ENCODE measurements at places on chromosomes 2 and 18.

GRCh38 chr2:233062946-233063268 is 2.8 kb downstream of the INPP5D start:
- H3K4me3 ChIP-seq, result peak overlapping the region; percentile 96
- DNase-seq, result no peak
- no peaks in the 10 kb centered on the region for H3K27me3 ChIP-seq
- peak overlapping the region; percentile 96 for H3K27ac ChIP-seq

DNA sequence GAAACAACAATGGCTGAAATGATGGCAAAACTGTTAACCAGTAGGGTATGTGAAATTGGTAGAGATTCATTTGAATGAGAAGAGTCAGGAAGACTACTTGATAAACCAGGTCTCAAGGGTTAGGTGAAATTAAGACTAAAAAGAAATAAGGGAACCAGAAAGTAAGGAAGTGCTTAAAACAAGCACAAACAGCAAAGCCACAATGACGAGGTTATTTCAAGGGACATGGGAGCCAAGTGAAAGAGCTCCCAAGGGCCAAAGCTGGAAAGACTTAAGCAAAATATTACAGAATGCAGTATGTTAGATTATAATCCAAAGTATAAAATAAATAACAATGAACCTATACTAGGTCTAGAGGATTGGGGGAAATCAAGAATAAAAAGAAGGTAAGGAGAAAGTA is 19.3 kb upstream of the CD302 start:
- H3K27ac ChIP-seq, result no peak overlapping the region
- H3K4me3 ChIP-seq, result no peak overlapping the region

GRCh38 chr2:42809819-42810120 is 17.4 kb upstream of the HAAO start:
- H3K36me3 ChIP-seq, result no peaks in the 10 kb centered on the region
- peak overlapping the region; percentile 76 for H3K4me3 ChIP-seq
- H3K27me3 ChIP-seq, result no peaks in the 10 kb centered on the region
- DNase-seq, result no peak

DNA sequence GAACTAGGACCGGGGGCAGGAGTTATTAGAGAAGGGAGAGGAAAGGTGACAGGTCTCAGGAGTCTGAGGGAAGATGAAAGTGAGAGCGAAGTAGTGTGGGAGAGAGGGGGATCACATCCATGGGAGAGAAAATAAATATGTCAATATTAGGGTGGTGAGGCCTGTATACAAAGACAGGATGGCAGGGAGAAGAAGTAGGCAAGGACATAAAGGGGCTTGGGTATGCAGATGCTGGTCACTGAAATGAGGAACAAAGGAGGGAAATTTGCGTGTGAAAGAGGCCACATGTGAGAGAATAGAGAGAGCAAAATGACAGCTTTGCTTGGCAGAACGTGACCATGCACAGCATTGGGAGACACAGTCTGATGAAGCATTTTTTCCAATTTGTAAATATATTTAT is 13.6 kb downstream of the METAP1D start:
- no peaks in the 10 kb centered on the region for H3K36me3 ChIP-seq
- DNase-seq, result no peak
- no peak overlapping the region for H3K4me3 ChIP-seq
- H3K4me1 ChIP-seq, result peaks cover 13% of the 10 kb centered on the region
- H3K27me3 ChIP-seq, result no peaks in the 10 kb centered on the region
- no peak overlapping the region for H3K27ac ChIP-seq

- H3K4me1 ChIP-seq, result no peaks in the 10 kb centered on the region
- no peak overlapping the region for H3K27ac ChIP-seq
- no peak overlapping the region for H3K4me3 ChIP-seq
- no peaks in the 10 kb centered on the region for H3K36me3 ChIP-seq
- no peak for DNase-seq
Observed at GRCh38 chr18:48186131-48186766, 222.9 kb downstream of the ZBTB7C start.

- H3K36me3 ChIP-seq, result no peaks in the 10 kb centered on the region
- no peak overlapping the region for H3K4me3 ChIP-seq
- DNase-seq, result no peak
Observed at GRCh38 chr2:239485622-239486021, 84.8 kb upstream of the HDAC4 start.

GRCh38 chr2:72937356-72937669 is 20.0 kb downstream of the EMX1 start:
- no peak overlapping the region for H3K4me3 ChIP-seq
- no peaks in the 10 kb centered on the region for H3K4me1 ChIP-seq
- peaks cover 18% of the 10 kb centered on the region for H3K27me3 ChIP-seq
- H3K36me3 ChIP-seq, result no peaks in the 10 kb centered on the region

DNA sequence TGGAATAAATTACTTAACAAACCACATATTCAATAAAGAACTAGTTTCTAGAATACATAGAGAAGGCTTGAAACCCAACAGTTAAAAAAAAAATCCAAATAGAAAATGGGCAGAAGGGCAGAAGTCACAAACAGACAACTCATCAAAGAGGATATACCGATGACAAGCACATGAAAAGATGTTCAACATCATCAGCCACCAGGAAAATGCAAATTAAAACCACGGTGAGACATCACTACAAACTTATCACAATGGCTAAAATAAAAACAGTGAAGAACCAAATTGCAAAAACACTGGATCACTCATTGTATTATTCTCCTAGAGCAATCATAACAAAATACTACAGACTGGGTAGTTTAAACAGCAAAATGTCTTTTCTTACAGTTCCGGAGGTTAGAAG is 14.5 kb downstream of the SESTD1 start:
- no peak overlapping the region for H3K4me3 ChIP-seq
- DNase-seq, result no peak
- no peaks in the 10 kb centered on the region for H3K36me3 ChIP-seq
- no peaks in the 10 kb centered on the region for H3K27me3 ChIP-seq
- peaks cover 60% of the 10 kb centered on the region for H3K4me1 ChIP-seq

GRCh38 chr2:202765436-202765835 is 106.1 kb downstream of the ICA1L start:
- H3K36me3 ChIP-seq, result peaks cover 52% of the 10 kb centered on the region
- peaks cover 70% of the 10 kb centered on the region for H3K4me1 ChIP-seq
- H3K4me3 ChIP-seq, result no peak overlapping the region

DNA sequence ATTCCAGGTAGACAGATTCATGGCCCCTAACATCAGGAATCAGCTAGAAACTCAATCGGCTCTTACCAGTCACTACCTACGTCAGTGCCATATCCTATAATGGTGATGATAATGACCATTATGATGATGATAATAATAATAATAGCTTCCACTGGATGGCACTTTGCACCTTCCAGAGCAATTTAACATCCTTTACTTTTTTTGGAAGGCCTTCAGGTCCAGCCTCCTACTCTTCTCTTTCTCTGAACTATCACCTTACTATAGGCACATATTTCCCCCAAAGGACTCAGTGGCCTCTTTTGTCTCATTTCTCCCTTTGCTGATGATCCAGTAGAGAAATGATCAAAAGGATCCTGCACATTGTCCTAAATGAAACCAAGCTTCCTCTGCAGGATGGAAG is 56.0 kb downstream of the BCL11A start:
- H3K27ac ChIP-seq, result no peak overlapping the region
- H3K36me3 ChIP-seq, result no peaks in the 10 kb centered on the region
- no peak overlapping the region for H3K4me3 ChIP-seq
- no peak for DNase-seq
- no peaks in the 10 kb centered on the region for H3K27me3 ChIP-seq
- H3K4me1 ChIP-seq, result no peaks in the 10 kb centered on the region

GRCh38 chr2:98546186-98546585 is 62.1 kb downstream of the COA5 start:
- H3K4me1 ChIP-seq, result peaks cover 50% of the 10 kb centered on the region
- no peaks in the 10 kb centered on the region for H3K27me3 ChIP-seq
- DNase-seq, result no peak
- H3K4me3 ChIP-seq, result no peak overlapping the region

- no peak for DNase-seq
- H3K27ac ChIP-seq, result no peak overlapping the region
- no peaks in the 10 kb centered on the region for H3K27me3 ChIP-seq
- no peak overlapping the region for H3K4me3 ChIP-seq
Observed at GRCh38 chr2:36453652-36454051, 98.1 kb downstream of the CRIM1 start.

- H3K4me1 ChIP-seq, result no peaks in the 10 kb centered on the region
- H3K27me3 ChIP-seq, result no peaks in the 10 kb centered on the region
- H3K27ac ChIP-seq, result no peak overlapping the region
- H3K36me3 ChIP-seq, result no peaks in the 10 kb centered on the region
Observed at GRCh38 chr2:75053484-75054112, 95.2 kb downstream of the POLE4 start.

GRCh38 chr2:152458441-152458940 is 123.5 kb downstream of the FMNL2 start:
- no peaks in the 10 kb centered on the region for H3K36me3 ChIP-seq
- H3K27ac ChIP-seq, result no peak overlapping the region
- DNase-seq, result no peak

GRCh38 chr18:58396966-58397365 is 231.9 kb downstream of the ALPK2 start:
- H3K27ac ChIP-seq, result no peak overlapping the region
- no peak overlapping the region for H3K4me3 ChIP-seq
- H3K27me3 ChIP-seq, result no peaks in the 10 kb centered on the region
- no peaks in the 10 kb centered on the region for H3K36me3 ChIP-seq

DNA sequence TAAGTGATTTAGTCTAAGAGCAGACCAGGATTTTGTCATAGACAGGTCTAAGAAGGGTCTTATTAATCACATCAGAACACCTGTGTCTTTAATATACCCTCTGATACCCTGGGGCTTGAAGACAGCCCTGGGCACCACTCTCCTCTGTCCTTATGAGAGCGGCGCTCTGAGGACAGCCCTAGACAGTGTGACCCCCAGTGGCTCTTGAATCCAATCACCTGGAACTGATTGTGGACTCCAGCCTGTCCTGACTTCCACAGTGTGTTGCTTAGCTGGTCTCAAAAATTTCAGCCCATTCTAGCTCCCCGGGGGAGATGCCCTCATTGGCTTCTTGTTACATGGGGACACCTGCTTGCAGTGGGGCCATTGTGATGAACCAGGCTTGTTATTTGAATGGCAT is 195.8 kb upstream of the SMAD2 start:
- no peak overlapping the region for H3K4me3 ChIP-seq
- no peaks in the 10 kb centered on the region for H3K36me3 ChIP-seq
- H3K27ac ChIP-seq, result no peak overlapping the region
- peaks cover 13% of the 10 kb centered on the region for H3K4me1 ChIP-seq
- DNase-seq, result no peak

GRCh38 chr2:223914324-223914723 is 30.8 kb downstream of the WDFY1 start:
- H3K4me3 ChIP-seq, result no peak overlapping the region
- no peak overlapping the region for H3K27ac ChIP-seq
- peaks cover 57% of the 10 kb centered on the region for H3K36me3 ChIP-seq
- peaks cover 15% of the 10 kb centered on the region for H3K4me1 ChIP-seq
- no peaks in the 10 kb centered on the region for H3K27me3 ChIP-seq

- H3K27me3 ChIP-seq, result peaks cover 29% of the 10 kb centered on the region
- no peaks in the 10 kb centered on the region for H3K4me1 ChIP-seq
- no peak for DNase-seq
- H3K27ac ChIP-seq, result no peak overlapping the region
- H3K36me3 ChIP-seq, result peaks cover 2% of the 10 kb centered on the region
Observed at GRCh38 chr2:74538881-74539339, 9.2 kb downstream of the HTRA2 start.

GRCh38 chr2:206701952-206702605 is 16.1 kb downstream of the DYTN start:
- no peak overlapping the region for H3K27ac ChIP-seq
- peaks cover 9% of the 10 kb centered on the region for H3K4me1 ChIP-seq
- peaks cover 31% of the 10 kb centered on the region for H3K27me3 ChIP-seq
- H3K4me3 ChIP-seq, result no peak overlapping the region
- DNase-seq, result no peak

- no peaks in the 10 kb centered on the region for H3K36me3 ChIP-seq
- H3K4me1 ChIP-seq, result no peaks in the 10 kb centered on the region
- no peaks in the 10 kb centered on the region for H3K27me3 ChIP-seq
- H3K4me3 ChIP-seq, result no peak overlapping the region
Observed at GRCh38 chr18:73478191-73478590, 610.4 kb upstream of the NETO1 start.

DNA sequence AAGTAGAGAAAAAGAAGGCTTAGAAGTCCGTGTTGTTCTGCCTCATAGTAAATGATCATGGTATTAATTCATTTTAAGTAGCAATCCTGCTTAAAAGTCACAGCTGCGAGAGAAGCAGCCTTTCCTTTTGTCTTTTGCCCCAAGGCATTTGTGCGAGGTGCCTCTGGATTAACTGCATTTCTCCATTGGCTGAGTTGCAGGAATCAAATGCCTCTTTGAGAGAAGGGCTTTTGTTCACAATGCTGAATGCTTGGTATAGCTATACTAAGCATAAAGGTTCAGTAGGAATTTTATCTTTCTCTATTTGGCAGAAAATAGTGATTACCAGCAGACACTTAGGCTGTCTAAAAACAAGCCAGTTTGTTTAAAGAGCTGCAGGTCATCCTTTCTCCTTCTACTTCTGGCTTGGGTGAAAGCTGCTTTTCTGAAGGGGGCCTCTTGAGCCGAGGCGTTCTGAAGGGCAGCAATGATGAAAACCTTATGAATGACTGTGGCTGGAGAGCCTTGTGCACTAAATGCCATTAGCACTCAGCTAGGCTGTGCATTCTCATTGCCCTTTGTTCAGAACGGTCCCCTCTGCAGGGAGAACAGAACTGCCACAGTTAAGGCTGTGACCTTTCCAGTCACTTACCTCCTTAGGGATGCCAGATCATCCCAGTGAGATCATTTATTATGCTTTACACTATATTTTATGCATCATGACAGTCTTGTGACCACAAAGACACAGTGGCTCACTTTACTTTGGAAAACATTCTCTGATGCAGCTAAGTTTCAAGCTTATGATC is 68.8 kb upstream of the TMEM87B start:
- H3K4me1 ChIP-seq, result peaks cover 33% of the 10 kb centered on the region
- no peaks in the 10 kb centered on the region for H3K27me3 ChIP-seq
- no peaks in the 10 kb centered on the region for H3K36me3 ChIP-seq
- no peak overlapping the region for H3K27ac ChIP-seq
- H3K4me3 ChIP-seq, result no peak overlapping the region

DNA sequence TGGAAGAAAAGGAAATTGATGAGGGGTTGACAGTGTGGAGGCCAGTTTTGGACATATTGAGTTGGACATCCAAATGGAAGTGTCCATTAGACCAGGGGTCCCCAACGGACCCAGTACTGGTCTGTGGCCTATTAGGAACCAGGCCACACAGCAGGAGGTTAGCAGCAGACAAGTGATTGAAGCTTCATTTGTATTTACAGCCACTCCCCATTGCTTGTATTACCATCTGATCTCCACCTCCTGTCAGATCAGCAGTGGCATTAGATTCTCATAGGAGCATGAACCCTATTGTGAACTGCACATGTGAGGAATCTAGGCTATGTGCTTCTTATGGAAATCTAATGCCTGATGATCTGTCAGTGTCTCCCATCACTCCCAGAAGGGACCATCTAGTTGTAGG is 99.1 kb downstream of the MTX2 start:
- H3K27ac ChIP-seq, result no peak overlapping the region
- H3K4me3 ChIP-seq, result no peak overlapping the region
- H3K36me3 ChIP-seq, result no peaks in the 10 kb centered on the region
- no peaks in the 10 kb centered on the region for H3K4me1 ChIP-seq
- no peak for DNase-seq

GRCh38 chr2:174761837-174762236 is 2.4 kb downstream of the CHRNA1 start:
- no peak overlapping the region for H3K27ac ChIP-seq
- no peak overlapping the region for H3K4me3 ChIP-seq
- H3K36me3 ChIP-seq, result no peaks in the 10 kb centered on the region
- peaks cover 8% of the 10 kb centered on the region for H3K4me1 ChIP-seq

- H3K27me3 ChIP-seq, result peaks cover 45% of the 10 kb centered on the region
- no peak overlapping the region for H3K4me3 ChIP-seq
- H3K4me1 ChIP-seq, result no peaks in the 10 kb centered on the region
- no peaks in the 10 kb centered on the region for H3K36me3 ChIP-seq
- H3K27ac ChIP-seq, result no peak overlapping the region
- no peak for DNase-seq
Observed at GRCh38 chr18:75393721-75394120, 33.8 kb downstream of the SMIM21 start.

Measured in activated T-cell treated with anti-CD3 and anti-CD28 coated beads, Interleukin-2, amount 50 U/mL, for 24 hours (primary cell).